ENCODE measurements at places on chromosomes 5 and 9.
A peak's percentile ranks its signal among the peaks of the same experiment; 100 is the strongest.

GRCh38 chr9:8903077-8903476 lies 1103.5 kb upstream of the DMAC1 start:
- DNase-seq = no peak

GRCh38 chr5:177472460-177473442 lies 683 bp downstream of the DBN1 start:
- no peak for DNase-seq

GRCh38 chr5:168327994-168328393 lies 36.5 kb downstream of the WWC1 start:
- no peak for DNase-seq

DNA sequence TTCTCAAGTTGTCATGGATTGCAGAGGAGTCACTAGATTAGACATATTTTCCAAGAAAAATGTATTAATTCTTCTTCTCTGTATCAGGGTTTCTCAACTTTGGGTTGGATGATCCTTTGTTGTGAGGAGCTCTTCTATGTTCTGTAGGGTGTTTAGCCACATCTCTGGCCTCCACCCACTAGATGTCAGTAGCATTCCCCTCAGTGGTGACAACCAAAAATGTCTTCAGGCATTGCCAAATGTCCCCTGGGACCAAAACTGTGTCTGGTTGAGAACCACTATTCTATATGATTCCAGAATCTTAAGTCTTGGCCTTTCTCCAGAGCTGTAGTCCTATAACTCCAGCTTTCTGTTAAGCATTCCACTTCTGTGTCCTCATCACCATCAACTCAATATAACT lies 220.9 kb downstream of the KIAA0825 start:
- no peak for DNase-seq

- DNase-seq = no peak
Measured at GRCh38 chr5:102858808-102859207, 103.7 kb downstream of the PAM start.

GRCh38 chr5:50655810-50656205 lies 10.6 kb upstream of the PARP8 start:
- no peak for DNase-seq

GRCh38 chr5:163379298-163380155 lies 57.9 kb upstream of the CCNG1 start:
- no peak for DNase-seq

- DNase-seq = peak; percentile 18
Measured at GRCh38 chr9:137534256-137535119, 15.7 kb downstream of the PNPLA7 start.

- no peak for DNase-seq
Measured at GRCh38 chr5:179783128-179783527, 10.7 kb upstream of the LTC4S start.

GRCh38 chr5:120372899-120373298 lies 91.2 kb upstream of the PRR16 start:
- DNase-seq = no peak

DNA sequence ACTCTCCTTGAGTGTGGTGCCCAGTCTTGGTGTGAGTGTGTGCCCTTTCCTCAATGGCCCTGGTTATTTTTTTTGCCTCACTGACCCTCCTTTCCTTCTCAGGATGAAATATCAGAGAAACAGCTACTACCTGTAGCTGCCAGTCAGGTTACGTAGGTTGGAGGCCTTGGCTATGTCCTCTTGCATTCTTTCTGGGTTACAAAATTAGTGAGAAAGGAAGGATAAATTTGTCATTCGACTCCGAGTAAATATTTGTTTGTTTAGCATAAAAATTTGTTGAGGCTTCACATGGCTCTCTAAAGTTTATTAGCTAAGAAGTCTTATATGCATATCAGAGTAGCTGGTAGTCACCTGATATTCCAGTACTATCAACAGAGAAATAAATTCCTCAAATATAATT lies 15.4 kb downstream of the MACIR start:
- no peak for DNase-seq

DNA sequence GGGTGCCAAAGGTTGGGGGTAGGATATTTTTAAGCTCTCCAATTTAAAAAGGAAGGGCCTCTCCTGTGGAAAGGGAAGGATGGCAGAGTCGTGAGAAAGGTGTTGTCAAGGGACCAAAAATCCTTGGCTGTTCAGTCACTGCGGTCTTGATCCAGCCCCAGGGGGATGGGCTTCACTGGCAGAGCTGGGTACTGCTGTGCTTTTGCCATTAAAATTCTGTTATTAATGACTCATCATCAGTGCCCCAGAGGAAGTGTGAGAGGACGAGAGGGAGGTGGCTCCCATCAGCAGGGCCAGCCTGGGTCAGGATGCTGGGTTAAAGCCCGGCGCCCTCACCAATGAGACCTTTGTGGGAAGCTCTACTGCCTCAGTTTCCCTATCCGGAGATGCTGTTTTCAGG lies 16.7 kb downstream of the PCDH12 start:
- DNase-seq = no peak

DNA sequence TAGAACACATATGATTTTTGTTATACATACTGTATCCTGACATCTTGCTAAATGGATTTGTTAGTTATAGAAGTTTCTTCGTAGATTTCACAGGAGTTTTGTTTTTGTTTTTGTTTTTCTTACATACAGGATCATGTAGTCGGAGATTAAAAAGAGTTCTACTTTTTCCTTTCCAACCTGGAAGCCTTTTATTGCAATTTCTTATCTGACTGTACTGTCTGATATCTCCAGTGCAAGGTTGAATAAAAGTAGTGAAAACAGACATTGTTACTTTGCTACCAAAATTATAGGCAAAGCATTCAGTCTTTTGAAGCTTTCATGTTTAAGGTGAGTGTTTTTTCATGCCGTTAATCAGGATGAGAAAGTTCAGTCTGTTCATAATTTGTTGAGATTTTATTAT lies 117.4 kb upstream of the PRSS3 start:
- DNase-seq = no peak

DNA sequence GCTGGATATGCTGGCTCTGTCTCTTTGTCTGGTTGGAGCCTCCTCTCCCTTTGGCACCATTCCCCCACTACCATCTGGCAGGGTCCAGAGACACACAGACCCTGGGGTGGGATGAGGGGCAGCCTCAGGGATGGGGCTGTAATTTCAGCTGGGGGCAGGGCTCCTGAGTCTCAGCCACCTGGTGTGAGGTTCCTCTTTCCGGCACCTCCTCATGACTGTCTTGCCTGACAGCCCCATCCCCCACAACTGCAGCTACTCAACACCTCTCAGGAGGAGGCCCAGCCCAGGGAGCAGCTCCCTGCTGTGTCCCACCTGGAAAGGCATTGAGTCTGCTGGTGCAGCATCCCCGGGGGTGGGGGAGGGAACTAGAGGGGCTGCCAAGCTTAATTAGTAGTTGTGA lies 11.7 kb upstream of the RPS14 start:
- DNase-seq = no peak

- DNase-seq = no peak
Measured at GRCh38 chr9:101376111-101376848, 8.5 kb downstream of the BAAT start.

DNA sequence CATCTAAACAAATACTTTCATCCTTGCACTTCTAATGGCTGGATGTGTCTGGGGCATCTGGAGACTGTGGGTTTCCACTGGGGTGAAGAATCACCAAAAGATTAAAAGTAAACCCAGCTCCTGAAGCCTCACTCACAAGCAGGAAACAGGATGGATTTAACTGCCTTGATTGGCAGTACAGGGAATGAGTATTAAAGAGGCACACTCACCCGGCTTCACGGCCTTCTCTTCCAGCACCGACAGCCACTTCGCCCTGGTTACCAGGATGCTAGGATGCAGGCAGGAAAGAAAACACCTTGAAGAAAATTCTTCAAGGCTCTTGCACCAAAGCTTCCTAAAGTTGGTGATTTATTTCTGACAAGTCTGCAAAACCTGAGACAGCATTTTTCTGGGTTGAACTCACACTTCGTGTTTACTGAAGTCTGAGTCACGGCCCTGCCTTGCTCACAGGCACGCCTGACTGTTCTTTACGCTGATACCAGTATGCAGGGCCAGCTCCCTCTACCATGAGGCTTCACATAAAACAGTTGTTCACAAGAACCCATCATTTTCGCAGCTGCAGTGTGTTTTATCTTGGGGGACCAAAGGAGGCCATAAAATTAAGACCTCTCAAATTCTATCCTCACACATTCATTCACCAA lies 56.5 kb upstream of the ZNF354A start:
- no peak for DNase-seq

- no peak for DNase-seq
Measured at GRCh38 chr9:28662675-28663074, 1089.4 kb upstream of the C9orf72 start.

DNA sequence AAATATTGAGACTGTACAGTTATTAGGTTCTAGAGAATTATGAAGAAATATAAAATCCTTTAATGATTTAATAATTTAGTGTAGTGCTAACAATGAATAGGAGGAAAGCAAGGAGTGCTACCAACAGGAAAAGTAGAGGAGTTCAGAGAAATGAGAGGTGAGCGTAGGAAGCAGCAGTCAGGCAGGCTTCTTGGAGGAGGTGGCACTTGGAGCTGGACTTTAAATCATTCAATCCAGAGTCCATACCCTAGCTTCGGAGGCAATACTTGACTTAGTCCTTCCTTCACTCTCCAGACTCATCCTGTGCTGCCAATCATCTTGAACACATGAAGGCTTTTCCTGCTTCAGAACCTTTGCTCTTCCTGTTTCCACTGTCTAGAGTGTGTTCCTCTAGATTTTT lies 254.3 kb downstream of the GRIA1 start:
- no peak for DNase-seq

DNA sequence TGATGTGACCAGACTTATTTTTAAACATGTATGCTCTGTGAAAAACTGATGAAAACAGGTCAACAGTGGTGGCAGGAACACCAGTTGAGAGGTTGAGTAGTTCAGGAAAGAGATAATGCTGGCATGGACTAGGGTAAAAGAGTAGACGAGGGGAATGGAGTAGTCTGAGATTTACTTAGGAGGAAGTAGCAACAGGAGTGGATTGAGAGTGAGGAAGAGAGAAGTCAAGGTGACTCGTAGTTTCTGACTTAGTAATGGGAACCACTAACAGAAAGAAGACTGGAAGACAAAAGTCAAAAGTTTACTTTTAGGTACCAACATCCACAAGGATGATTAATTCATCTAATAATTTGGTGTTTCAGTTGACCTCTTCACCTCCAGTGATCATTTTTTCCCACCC lies 3.6 kb downstream of the SRA1 start:
- no peak for DNase-seq

GRCh38 chr9:125703662-125704061 lies 3.3 kb downstream of the MAPKAP1 start:
- DNase-seq = no peak

- DNase-seq = no peak
Measured at GRCh38 chr9:105670775-105671174, 8.5 kb downstream of the TAL2 start.

GRCh38 chr9:78463750-78464149 lies 166.8 kb downstream of the PSAT1 start:
- DNase-seq = no peak

DNA sequence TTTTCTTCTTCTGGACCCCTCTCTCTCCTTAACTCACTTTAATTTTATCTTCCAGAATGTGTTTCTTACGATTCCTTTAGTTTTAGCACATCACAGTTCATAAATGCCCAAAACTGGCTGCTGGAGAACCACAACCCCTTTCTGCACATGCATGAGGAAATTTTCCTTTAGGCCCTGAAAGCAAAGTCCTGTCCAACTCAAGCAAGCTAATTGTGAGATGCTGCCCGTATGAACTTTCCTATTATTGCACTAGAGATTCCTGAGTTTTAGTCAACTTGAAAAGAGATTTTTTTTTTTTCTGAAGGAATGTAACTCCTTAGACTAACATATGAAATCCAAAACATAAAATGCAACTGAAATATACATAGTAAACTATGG lies 52.1 kb upstream of the DAB2 start:
- no peak for DNase-seq

DNA sequence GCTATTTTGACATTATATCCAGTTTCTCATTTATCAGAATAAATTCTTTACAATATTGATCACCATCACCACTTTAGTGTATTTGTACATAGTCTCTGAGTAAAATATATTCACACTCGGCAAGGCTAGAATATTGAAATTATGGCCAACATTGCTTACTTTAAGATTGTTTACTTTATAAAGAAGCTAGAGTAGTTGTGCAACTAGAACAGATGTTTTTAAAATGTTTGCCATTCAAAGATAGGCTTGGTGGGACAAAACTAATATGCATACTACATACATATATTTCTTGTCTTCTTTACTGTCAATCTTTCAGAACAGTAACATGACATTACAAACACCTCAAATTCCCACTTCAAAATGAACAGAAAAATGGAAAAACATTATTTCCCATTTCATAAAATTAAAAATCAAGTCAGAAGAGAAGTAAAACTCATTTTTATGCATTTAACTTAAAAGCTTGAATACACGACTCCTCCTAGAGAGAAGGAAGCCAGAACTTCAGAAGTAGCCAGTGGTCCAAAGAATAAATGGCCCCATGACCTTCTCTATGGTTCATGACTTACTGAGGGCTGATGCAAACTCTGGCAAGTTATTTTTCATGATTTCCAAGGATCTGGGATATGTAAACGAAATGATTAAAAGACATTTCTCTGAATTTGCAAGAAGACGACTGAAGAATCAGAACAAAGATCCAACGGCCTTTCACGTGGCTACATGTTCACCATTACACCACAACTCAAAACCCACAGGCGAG lies 14.1 kb downstream of the MTX3 start:
- DNase-seq = no peak

DNA sequence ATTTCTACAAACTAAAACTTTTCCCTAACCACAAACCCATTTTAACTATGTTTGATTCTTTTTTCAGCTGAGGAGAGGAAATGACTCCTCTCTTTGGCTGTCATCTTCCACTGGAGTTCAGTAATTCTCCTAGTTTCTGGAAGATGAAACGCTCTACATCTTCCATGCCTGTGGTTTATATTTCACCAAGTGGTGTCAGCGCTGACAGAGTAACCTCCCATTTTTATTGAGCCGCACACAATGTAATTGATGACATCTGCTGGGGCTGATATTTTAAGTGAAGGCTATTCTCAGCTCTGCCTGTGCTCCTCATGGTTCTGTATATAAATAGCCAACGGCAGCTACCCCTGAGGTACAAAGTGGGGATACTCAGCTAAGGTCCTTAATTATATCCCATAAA lies 234.6 kb downstream of the SPOCK1 start:
- DNase-seq = no peak

DNA sequence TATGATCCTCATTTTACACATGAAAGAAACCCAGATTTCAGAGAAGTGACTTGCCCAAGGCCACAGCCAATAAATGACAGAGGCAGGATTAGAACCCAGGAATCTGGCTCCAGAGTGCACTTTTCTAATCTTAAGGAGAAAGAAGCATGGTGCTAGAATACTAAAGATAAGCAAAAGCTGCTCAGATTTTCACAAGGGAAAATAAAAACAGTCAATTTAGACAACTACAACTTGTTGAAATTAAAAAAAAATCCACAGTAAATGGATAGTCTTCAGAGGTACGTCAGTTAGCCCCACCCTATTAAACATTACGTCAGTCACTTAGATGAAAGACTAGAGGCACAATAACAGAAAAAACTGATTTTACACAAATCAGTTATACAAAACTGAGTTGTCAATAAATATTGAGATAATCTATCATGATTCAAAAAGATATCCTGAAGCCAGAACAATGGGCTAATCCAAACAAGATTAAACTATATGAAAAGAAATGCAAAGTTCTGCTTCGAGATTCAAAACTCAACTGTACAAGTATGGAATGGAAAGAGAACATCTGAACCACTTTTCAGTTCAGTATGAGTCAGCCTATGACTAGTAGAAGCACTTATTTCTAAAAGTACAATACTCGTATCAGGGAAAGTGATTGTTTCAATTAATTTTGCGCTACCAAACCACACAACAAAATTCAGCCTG lies 9.3 kb downstream of the TMEM245 start:
- no peak for DNase-seq
